SW480 (cell line): ENCODE measurements at places on chromosomes 12 and 14.

DNA sequence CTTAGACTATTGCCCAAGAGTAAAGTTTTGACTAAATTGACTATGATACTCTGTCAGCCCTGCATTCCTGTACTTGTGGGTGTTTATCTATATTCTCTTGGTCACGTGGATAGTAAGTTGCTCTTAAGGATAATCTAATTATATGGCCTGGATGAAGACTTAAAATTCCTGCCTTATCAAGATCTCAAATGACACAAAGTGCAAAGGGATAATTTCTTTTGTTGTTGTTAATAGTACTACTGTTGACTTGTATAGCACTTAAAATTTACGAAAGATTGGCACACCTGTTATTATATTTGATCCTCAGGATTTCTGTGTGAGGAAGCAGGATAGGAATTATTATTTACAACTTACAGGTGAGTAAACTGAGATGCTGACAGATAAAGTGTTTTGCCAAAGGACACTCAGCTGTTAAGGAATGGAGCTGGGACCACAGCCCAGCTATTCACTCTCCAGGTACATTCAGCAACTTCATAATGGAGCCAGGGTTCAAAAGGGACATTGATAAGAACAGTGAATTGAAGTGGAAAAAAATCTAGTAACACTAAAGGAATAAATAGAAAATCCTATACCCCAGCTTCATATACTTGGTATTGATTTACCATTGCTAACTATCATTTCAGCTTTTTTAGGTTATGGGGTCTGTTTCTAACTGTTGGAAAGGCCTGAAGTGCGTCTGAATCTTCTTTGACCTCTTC lies 53.4 kb upstream of the EVL start:
- DNase-seq = no peak

GRCh38 chr14:89027097-89027740 lies 202.8 kb downstream of the TTC8 start:
- peak; percentile 27 for DNase-seq

GRCh38 chr14:95547626-95548327 lies 12.9 kb downstream of the GLRX5 start:
- DNase-seq = peak; percentile 90

DNA sequence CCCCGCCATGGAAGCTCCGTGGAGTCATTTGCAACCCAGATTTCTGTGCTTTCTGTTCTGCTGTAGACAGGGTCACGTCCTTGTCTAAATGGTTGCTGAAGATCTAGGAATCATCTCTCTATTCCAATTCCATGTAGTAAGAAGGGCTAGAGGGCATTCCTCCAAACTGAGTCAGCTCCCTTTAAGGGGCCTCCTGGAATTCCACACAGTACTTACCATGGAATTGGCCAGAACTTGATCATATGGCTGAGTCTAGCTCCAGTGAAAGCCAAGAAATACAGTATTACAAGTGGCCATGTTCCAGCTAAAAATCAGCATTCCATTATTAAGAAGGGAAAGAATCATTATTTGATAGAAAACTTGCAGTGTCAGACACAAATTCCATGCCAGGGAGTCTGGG lies 171.9 kb downstream of the PRKCH start:
- DNase-seq = peak; percentile 23

- no peak for DNase-seq
Observed at GRCh38 chr14:76322594-76323220, 53.2 kb upstream of the ESRRB start.

DNA sequence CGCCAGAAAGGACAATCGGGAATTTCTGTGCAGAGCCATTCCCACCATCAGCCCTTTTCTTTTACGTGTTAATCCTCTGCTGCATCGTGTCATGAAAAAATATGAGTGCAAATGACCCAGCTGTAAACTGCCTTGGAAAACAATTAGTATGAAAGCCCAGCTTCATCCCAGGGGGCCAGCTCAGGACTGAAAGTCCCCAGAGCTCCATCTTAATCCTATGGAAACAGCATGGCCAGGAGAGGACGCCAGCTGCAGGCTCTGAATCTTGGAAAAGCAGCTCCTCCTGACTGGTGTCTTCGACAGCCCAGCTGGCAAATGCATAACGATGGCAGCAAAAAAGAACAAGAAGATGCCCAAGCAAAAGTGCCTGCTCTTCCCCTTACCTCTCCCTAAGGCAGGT lies 191.5 kb downstream of the NTF3 start:
- DNase-seq = no peak
